Stimulated activated CD4-positive, alpha-beta T cell treated with anti-CD3 and anti-CD28 coated beads, Interleukin-1b, Interleukin-23, amount 100 ng/mL, for 1 hour (primary cell): ENCODE measurements at places on chromosomes 3 and 15.

DNA sequence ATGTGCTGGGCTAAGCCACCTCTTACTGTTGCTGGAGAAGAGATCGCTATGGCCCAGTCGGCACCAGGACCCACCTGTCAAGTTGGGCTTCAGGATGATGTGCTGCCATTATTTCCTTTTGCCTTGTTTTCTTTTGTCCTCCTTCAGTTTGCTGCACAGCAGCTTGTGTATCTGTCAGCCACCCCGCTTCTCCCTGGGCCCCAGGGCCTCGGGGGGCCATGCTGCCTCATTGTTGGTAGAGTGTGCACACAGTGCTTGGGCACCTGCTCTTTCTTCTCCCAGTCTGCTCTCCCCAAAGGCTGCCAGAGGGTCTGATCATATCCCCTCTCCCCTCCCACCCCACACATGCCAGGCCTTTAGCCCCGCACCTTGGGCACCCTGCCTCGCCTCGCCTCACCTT lies 185.5 kb upstream of the ATP10A start:
- DNase-seq = no peak

- DNase-seq = no peak
Measured at GRCh38 chr3:143002727-143003126, 1.4 kb downstream of the U2SURP start.

- DNase-seq = no peak
Measured at GRCh38 chr3:174538151-174538550, 321.0 kb upstream of the NAALADL2 start.

DNA sequence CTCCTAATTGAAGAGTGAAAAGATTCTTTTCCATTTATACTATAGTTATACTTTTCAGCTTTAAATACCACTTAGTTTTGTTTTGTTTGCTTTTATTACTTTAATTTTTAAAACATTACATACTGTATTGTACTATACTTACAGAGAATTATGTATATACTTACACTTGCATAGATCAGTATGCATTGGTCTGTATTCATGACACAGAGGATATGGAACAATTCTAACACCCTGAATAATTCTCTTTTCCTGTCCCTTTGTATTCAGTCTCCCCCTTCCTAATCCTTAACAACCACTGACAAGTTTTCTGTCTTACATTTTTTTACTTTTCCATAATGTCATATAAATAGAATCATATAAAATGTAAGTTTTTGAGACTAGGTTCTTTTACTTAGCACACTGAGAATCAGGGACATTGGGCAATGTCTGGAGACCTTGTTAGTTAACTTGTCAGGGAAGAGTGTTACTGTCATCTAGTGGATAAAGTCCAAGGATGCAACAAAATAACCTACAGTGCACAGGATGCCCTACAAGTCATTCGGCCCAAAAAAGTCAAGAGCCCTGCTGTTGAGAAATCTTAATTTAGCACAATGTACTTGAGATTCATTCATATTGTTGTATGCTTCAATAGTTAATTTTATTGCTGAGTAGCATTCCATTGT lies 95.7 kb upstream of the MCTP2 start:
- DNase-seq = no peak

GRCh38 chr3:141106842-141107241 lies 55.7 kb downstream of the SPSB4 start:
- no peak for DNase-seq

DNA sequence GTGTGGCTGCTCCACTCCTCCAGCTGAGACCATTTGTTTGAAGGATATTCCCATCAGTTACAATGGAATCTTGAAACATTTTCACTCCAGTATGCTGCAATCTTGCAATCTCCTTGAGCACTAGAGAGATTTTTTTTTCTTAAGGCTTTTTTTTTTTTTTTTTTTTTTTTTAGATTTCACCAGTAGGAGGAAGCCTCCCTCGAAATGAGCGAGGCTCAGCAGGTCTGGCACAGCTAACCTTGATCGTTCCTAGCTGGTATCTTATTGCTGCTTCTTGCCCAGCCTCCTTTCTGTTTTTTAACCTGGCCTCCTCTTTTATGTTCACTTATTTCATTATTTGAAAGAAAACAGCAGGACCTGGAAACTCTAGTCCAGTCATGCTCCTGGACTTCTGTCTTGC lies 48.1 kb downstream of the RAP2B start:
- DNase-seq = no peak

DNA sequence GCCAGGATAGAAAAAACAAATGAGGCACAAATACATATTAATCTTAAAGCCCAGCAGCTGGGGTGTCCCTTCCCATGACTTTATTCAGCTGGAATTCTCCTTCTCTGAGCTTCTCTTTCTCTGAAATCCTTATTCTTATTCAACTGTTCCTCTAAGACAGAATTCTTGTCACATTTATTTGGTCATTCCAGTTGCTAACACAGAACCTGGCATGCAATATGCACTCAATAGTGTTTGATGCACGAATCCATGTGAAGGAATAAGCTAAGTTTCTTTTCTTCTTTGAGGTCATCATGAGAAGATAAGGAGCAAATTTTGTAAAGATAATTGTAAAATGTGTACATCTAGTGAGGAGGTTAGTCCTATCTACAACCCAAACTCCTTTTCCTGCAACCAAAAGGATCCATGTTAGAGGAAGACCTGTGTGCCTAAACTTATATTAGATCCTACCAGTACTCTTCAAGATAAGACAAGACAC lies 154.2 kb upstream of the KCNMB2 start:
- no peak for DNase-seq

DNA sequence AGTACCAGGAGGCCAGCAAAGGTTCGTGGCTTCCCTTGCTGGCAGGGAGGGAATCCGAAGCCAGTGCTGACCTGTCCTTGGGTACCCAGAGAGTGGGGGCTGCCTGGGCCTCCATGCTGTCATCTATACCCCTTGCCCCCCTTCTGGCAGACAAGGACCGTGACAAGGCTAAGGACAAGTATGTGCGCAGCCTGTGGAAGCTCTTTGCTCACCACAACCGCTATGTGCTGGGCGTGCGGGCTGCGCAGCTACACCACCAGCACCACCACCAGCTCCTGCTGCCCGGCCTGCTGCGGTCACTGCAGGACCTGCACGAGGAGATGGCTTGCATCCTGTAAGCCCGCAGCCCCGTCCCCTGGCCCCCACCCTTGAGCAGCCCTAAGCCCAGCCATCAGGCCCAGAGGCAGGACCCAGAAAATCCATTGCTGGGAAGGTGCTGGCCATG lies 2.8 kb downstream of the FES start:
- DNase-seq = no peak
